ENCODE measurements at places on chromosomes 5 and 9.

DNA sequence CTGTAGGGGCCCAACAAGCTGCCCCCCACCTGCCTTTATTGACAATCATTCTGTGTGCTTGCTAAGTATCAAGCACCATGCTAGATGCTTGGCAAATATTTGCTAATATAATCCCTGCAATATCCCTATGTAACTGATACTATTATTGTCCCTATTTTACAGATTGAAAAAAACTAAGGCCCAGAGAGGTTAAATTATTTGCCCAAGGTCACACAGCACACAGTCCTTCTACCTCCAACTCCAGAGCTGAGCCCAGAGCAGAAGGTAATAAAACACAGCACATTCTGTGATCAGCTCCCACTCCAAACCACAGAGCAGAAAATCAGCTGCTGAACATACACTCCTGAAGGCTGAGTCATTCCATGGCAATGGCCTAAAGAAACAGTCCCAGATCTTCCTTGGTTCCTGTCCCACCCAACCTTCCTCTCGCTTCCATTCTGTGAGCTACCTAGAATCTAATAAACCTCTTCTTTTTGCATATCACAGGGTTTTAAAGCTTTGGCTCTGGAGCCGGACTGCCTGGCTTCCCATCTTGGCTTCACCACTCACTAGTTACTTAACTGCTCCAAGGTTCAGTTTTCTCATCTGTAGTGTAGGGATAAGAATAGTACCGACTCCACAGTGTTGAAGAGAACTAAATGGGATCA, 66.7 kb upstream of the ADRA1B start:
- DNase-seq: no peak

GRCh38 chr5:61344187-61344944, 12.3 kb downstream of the ZSWIM6 start:
- no peak for DNase-seq

GRCh38 chr5:2149195-2149539, 266.4 kb upstream of the IRX4 start:
- no peak for DNase-seq

- DNase-seq: no peak
Measured at GRCh38 chr9:137411645-137412380, 11.1 kb downstream of the EXD3 start.

- no peak for DNase-seq
Measured at GRCh38 chr9:118276784-118277183, 572.6 kb downstream of the TLR4 start.

DNA sequence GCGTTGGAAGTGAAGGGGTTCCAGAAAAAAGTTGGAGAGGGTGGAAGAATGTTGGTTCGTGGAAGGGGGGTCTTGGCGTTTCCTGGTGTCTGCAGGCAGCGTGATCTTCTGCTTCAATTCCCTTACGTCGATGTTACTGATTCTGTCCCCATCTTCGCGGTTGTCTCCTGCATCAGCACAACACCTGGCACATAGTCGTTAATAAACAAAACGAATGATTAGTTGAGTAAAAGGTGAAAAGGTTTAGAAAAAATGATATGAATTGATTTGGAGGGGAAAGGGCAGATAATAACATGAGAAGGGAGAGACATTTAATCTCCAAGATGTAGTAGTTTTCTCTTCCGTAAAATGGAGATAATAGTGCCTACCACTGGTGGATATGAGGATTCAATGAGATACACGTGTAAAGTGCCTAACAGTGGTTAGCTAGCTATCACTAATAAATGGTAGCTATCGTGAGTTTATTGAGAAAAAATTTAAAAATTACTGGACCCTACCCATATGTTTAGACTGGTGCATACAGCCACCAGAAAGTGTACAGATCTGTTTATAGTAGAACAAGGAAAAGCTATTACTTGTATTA, 556 bp downstream of the MTREX start:
- no peak for DNase-seq

DNA sequence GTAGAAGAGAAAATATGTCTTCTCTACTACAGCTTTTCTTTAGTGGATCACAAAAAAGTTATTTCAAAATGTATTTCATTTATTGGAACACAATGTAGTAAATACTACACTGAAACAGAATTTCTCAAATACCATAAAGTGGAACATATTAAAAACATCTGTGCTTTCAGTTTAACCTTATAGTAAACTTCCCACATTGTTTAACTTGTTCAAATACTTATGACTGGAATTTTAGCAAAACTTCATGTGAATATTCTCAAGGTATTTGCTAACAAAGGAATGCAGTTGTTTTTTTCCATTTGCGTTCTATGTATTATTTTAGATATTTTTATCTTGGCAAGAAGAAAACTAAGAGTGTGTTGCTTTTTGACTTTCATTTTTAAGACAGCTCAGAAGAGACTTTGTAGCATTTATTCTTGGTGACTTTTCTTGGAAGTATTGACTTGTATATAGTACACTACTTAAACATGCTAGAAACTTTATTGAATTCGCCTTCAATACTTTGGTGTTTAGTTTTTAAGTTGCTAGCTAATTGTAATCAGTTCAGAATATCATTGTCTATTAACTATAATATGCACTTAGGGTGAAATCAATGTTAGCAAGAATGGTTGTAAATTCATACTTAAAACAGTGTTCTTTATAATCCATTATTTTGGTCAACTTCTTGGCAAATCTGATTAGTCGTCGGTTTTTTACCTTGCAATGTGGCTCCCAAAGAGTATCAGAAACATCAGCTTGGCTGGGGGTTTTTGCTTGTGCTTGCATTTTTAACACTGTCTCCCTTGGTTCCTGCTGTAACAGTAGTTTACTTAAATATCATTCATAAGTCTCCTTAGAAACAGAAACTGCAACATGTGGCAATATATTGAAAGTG, 5.0 kb upstream of the RHOBTB3 start:
- no peak for DNase-seq

DNA sequence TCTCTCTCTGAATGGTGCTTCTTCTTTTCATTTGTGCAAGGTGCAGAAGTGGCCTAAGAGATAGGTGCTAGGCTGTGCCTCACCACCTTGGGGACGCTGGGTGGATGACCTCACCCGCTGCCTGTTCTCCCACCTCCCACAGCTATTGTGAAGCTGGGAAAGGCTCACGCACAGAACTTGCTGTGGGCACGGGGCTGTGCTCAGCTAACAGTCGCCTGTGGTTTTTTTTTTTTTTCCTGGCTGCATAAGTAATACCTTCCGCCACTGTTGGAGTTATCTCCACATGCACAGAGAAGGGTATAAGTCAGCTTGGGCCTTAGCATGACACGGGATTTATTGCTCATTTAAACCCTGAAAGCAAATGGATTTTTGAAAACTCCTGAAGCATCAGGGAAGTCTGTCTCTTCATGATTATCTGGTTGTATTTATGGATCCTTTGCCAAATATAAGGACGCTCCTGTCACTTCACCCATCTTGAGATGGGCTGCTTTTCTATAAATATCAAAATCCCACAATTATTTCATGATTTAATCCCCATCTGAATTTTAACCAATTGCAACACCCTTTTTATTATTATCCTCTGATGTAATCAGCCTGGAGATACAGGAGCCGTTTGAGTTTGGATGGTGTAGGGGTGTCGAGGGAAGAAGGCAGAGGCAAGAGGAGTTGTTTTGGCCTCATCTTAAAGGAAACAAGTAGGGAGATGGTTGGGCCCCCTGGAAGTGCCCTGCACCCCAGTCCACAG, 9.0 kb downstream of the DBH start:
- DNase-seq: no peak

GRCh38 chr5:23991406-23991805, 484.0 kb downstream of the PRDM9 start:
- no peak for DNase-seq

- DNase-seq: no peak
Measured at GRCh38 chr5:115968770-115969169, 6.5 kb downstream of the LVRN start.

DNA sequence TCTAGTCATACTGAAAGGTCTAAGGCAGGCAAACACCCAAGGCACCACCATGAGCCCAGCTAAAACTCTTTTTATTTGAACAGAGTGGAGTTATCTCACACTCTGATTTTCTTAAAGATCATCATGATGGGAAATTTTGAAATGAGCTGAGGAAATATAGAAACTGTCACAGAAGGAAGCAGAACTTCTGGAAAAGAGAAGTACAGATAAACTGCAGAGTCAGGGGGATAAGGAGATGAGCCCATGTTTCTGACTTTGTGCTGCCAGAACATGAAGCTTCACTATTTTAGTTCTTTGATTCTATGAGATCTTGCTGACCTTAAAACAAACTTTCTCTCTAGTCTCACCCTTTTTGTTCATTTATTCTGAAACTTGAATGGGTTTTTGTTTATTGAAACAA, 406.5 kb upstream of the EDIL3 start:
- no peak for DNase-seq

- no peak for DNase-seq
Measured at GRCh38 chr5:117856713-117857112, 1131.6 kb downstream of the DTWD2 start.

GRCh38 chr5:61816585-61817450, 484.8 kb downstream of the ZSWIM6 start:
- DNase-seq: no peak

DNA sequence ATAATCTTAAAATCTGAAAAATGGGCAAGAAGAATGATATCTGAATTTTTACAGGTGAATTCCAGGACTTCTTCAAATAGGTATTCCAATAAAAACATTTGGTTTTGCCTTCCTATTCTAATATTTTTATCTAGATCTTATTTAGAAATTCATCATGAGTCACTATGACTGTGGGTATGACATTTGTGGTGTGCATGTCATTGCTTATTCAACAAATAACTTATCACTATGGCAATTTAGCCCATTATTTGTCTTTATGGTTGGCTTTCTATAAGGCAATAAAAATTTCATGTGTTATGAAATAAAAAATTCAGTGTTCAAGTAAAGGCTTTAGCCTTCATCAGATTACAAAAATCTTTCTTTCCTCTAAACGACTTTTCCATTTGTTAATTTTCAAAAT, 1139.6 kb upstream of the NUDT12 start:
- no peak for DNase-seq

DNA sequence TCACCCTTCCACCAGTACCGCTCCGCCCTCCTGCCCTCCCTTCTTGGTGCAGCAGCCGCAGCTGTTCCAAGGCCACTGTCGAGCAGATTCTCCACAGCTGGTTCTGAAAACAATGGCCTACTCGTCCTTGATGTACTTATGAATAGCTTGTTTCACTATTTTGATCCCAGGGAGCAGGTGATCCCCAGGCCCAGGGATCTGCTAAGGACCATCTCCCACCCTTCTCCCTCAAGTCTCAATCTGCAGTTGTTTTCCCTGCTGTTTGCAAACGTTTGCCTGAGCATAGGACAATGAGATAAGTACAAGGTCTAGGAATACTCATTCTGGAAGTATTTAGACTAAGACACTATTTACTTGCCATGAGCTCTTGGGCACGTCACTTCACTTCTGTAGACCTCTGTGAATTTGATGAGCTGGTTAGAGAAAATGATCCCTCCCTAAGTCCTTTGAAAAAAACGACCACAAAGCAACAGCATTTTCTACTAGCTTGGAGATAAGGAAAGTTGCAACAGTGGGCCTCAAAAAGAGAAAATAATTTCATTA, 1.8 kb downstream of the LURAP1L start:
- DNase-seq: no peak

GRCh38 chr5:54243483-54244080, 66.8 kb downstream of the ARL15 start:
- peak; percentile 12 for DNase-seq

- no peak for DNase-seq
Measured at GRCh38 chr9:132842124-132843044, 35.7 kb downstream of the AK8 start.

DNA sequence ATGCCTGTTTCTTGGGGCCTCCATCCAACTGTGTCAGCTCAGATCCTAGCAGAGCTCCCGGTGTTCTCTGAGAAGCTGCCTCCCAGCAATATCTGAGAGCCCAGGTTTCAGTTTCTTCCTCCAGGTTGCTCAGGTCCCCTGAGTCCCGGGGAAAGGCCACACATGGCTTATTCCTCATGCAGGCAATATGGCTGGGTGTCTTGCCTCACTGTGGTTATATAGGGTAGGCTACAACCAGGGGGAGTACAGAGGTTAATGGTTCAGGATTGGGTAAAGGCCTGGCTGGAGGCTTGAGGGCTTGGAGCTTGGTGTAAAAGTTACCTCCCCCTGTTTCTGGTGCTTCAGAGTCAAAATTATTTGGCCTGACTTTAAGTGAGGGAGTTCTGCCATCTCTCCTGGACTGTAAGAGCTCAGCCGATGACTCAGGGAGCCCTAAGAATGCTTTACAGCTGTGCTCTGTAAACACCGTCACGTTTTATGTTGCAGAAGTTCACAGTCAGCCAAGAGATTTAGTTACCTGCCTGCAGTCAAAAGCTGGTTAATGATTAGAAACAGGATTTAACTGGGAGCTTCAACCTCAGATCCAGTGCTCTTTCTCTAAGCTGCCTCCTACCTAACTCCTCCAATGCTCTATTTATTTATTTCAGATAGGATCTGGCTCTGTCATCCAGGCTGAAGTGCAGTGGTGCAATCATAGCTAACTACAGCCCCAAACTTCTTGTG, 24.3 kb upstream of the UBAP2 start:
- no peak for DNase-seq

DNA sequence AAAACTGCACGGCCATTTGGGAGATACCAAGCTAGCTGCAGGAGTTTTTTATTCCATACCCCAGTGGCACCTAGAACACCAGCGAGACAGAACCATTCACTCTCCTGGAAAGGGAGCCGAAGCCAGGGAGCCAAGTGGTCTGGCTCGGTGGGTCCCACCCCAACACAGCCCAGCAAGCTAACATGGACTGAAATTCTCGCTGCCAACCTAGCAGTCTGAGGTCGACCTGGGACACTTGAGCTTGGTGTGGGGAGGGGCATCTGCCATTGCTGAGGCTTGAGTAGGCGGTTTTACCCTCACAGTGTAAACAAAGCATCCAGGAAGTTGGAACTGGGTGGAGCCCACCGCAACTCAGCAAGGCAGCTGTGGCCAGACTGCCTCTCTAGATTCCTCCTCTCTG, 108.9 kb upstream of the CHD1 start:
- no peak for DNase-seq

DNA sequence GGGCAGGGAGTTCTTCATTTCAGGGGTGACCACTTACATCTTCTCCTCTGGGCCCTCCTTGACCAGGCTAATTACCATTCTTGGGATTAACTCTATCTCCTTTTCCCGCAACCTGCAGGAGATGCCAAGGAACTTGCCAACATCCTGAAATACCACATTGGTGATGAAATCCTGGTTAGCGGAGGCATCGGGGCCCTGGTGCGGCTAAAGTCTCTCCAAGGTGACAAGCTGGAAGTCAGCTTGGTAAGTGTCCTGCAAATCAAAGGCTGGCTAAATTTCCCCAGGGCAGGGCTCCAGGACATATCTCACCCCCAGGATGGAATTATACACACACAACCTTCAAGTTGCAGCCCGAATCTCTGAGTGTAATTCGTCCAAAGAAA, 30.2 kb downstream of the TGFBI start:
- DNase-seq: no peak

GRCh38 chr9:128372188-128372641, 1.0 kb downstream of the URM1 start:
- no peak for DNase-seq

GRCh38 chr5:115586525-115587146, 15.6 kb downstream of the TICAM2 start:
- DNase-seq: no peak
